ENCODE measurements at places on chromosomes 6 and 20.

DNA sequence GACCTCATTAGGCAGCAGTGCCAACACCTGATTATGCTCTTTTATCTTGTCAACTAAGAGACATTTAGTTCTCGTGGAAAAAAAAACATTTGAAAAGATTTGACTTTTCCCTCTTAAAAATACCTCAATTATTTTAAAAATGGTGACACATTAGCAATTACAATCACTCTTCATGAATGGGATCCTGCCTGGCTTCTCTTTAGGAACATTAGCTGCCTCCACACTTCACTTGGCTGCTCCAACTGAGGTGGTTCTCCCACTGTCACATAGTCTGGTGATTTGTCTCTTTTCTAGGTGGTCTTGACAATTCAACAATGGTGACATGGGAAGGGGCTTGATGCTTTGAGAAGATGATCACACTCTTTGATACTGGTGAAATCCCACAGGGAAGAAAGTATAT is 26.2 kb upstream of the SLC35F1 start:
- no peak for DNase-seq

DNA sequence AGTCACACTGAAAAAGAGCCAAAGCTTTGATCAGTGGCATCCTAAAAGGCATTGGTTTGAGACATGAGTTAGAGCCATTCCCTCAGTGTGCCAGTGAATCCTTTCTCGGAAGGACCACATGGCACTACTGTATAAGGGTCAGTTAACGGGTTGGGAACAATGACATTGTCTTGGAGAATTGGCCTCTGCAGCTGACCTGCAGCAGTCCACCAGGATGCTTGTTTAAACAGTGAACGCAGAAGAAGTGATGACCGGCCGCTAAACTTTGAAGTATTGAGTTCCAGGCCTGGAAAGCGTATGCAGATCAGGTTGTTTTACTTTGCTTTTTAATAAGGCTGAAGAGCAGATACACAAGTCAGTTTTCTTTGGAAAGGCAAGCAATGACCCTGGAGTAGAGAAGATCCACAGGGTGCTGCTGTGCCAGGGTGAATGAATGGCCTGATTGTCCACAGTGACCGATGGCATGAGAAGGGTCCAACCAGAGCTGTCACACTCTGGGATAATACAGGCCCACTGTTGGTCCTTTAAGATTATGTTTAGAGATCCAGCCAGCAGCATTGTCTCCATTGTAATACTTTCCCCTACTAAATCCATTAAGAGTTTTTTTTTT is 57.8 kb downstream of the GMPR start:
- DNase-seq: peak; percentile 83

DNA sequence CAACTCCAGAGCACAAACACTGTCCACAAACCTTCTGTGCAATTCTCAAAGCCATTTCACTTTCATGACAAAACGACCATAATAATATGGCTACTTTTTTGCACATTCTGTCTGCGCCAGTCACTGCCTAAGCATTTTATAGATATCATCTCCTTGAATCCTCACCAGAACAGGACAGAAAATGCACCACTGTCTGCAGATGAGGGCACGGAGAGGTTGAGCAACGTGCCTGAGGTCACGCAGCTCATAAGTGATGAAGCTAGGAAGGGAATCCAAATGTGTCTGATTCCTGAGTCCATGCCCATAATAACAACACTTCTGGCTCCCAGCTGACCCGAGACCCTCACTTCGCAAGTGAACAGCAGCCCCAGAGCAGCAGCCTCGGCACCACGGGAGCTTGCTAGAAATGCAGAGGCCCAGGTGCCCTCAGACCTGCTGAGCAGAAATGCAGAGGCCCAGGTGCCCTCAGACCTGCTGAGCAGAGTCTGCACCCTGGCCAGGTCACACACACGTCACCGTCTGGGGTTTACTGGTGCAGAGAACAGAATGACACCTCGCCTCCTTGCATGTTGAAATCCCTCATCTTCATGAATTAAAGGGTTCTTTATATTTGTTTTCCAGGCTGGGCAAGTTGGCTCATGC is 265.2 kb downstream of the BMP7 start:
- no peak for DNase-seq

DNA sequence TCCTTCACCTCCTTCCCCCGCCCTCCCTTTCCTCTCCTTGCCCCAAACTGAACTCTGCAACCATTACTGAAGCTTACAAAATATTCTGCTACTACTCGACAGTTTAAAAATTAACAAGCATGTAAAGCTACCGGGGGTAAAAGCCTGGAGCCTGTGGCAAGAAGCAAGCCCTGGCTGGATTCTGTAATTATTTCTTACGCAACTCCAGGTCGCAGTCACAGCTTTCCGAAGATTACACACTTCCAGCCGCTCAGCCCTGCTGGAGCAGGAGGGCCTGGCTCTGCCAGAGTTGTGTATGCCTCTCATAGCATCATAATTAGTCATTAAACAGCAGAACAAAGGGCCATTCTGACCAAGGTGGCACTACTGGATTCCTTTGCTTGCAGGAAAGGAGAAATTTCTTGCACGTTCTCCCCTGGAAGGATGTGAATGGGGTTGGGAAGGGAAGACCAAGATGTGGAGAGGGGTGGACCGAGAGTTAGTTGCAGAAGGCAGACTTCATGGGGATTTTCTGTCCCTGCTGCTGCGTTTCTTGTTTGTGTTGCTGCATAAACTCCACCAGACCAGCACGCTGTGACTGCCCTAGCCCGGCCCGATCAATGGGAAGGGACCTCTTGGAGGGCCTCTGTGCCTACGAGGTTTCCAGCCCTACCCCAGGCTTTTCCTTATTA is 23.6 kb downstream of the FOXQ1 start:
- DNase-seq: no peak

DNA sequence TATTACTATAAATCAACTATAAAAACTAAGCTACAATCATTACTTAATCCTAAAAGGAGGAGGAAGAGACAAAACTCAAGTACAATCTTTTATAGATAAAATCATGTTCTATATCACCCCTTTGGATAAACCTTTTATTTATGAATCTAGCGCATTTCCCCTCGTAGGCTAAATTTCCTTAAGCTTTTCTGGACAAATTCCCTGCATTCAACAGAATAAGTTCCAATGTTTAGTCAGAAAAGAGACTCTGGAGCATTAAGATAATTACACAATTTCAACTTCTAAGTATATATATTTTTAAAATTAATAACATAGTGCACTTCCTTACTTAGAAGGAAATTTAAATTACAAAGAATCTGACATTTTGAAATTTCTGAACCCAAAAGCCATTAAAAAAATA is 37.9 kb downstream of the ATXN1 start:
- DNase-seq: no peak

DNA sequence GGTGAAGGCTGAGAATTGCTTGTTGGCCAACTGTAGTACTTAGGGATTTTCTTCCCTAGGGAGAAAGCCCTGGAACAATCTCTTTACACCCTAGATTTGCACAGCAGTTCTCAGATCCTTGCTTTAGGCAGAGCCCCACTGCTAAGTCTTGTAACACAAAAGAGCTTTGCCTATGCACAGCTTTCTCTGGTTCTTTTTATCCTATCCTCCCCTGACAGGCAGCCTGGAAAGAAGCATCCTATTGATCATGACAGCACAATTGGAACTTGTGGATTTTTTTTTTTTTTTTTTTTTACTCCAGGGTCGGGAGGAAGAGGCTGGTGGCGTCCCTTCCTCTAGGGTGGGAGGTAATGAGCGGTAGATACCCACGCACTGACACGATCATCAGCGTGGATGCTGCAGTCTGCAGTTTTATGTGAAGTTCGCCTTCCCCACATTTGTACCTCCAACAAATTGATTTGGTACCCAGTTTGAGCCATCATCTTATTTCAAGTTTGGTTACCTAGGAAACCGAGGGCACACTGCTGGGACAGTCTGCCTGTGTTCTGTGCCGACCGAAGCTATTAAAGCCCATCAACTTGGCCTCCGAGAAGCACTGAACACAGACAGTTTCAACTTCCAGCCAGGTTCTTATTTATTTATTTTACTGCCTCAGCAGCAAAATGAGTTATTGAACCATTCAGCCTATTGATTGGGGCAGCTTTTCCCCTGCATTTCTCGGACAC is 110.1 kb downstream of the NRN1 start:
- DNase-seq: no peak

DNA sequence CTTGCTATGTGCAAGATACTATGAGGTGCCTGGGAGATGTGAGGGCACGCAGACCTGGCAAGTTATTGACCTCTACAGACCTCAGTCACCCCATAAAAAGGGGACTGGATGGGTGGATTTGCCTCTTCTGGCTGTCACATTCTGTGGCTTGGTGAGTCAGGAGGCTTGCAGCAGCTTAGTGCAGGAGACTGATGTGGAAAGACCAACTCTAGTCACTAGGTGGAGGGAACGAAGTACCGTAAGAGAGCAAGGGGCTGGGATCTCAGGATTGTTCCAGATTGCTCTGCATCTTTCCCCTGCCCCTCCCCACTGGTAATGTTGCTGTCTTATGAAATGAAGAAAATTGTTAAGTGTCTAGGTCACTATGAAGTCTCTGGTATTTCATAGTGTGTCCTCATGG is 3.3 kb downstream of the MAPRE1 start:
- DNase-seq: no peak

Data from Ammon's horn (tissue), 1 donor.